ENCODE measurements at places on chromosomes 7 and 10.

GRCh38 chr7:101547022-101547915, 81.8 kb downstream of the MYL10 start:
- DNase-seq = no peak

- DNase-seq = no peak
Measured at GRCh38 chr7:30306976-30307375, 22.6 kb downstream of the ZNRF2 start.

- DNase-seq = peak; percentile 69
Measured at GRCh38 chr7:816751-817671, 15.3 kb upstream of the SUN1 start.

DNA sequence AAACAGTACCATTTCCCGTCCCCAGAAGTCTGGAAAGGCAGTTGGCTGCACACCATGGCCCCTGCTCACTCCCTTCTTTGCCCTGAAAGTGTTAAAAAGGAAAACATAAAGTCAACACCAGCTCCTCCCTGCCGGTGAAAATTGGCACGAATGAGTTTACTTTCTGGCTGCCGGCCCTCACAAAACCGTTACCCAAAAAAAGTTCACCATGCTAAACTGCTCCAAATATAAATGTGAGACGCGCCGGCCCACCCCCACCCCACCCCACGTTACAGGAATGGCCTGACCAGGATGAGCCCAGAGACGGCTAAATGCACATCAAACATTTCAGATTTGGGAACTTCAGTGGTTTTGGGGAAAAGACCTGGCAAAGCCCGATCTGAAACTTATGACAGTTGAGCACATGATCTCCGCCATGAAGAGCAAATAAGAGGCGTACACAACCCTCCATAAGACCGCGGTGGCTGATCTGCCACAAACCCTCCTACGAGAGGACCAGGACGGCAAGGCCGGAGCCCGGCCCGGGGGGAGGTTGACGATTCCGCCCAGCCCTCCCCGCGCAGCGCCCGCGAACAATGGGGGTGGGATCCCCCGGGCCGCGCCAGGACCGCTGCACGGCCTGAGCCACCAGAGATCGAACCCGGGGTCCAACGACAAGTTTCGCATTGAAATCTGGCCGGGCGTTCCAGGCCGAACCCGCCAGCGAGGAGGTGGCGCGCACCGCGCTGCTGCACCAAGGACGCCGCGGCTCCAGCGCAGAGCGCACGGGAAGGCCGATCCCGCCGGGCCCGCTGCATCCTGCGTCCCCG, 952 bp downstream of the DIP2C start:
- no peak for DNase-seq

DNA sequence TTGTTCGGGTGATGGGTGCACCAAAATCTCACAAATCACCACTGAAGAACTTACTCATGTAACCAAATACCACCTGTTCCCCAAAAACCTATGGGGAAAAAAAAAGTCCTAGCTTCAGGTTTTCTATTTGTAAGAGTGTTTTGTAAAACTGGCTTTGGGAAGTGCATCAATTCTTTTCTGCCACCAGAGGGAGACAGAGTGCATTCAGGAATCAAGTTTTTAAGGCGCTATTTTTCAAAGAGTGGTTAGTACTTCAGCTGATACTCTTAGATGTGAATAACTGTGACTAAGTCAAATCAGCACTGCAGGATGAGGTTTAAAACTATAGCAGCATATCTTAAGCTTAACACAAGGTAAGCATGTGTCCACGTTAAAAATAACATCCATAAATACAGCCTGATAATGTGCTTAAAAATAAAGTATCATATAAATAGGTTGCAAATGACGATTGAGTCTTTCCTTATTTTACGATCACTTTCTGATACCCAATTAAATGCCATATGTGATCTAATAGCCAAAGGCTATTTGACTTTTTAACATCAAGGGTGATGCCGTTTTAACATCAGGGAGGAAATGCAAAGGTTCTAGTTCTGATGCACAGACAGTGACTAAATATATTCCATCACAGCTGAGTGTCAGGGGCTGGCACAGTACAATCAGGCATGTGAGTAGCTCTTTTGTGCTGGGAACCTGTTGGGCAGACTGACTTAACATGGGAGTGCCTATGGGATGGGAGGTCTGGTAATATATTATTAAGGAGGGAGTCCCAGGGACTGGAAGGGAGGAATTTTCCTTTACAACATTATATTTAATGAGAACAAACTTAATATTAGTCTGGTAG, 10.6 kb upstream of the LYZL2 start:
- DNase-seq = no peak

- DNase-seq = no peak
Measured at GRCh38 chr10:31820096-31820495, 108.5 kb downstream of the ARHGAP12 start.

DNA sequence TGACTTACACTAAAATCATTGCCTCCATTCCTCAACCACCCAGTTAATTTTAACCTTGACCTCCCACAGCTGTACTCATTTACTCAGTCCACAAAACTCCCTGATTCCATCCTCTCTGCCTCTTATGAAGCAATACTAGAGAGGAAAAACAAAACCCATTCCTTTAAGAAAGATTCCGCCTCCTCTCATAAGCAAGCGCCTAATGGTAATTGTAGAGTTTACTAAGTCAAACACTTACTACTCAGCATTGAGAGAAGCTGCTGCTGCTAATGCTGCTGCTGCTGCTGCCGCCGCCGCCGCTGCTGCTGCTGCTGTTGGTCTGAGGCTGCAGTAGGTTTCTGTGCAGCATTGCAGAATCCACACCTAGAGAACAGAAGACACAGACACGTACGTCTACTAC, 2.1 kb upstream of the ADD3 start:
- DNase-seq = no peak

DNA sequence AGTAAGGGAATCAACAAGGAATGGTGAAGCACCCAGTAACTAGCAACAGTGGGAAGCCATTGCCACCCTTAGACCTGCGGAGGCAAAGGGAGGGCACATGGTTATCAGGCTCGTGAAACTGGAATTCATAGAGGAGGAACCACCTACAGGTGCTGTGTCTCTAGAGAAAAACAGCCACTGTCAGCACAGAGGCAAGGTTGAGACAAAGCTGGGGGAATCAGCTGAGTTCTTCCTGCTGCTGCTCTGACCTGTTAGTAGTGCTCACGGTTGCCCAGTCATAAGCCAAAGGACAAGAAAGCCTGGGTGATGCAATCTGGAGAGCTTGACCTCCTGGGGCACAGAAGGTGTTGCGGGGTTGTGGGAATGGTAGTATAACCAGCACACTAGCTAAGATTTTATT, 110.1 kb downstream of the TPST1 start:
- DNase-seq = no peak

GRCh38 chr10:118957443-118957825, 72.1 kb upstream of the NANOS1 start:
- DNase-seq = no peak

- no peak for DNase-seq
Measured at GRCh38 chr7:90383861-90384260, 19.4 kb upstream of the CLDN12 start.

GRCh38 chr7:140920745-140921144, 4.0 kb downstream of the BRAF start:
- DNase-seq = no peak

DNA sequence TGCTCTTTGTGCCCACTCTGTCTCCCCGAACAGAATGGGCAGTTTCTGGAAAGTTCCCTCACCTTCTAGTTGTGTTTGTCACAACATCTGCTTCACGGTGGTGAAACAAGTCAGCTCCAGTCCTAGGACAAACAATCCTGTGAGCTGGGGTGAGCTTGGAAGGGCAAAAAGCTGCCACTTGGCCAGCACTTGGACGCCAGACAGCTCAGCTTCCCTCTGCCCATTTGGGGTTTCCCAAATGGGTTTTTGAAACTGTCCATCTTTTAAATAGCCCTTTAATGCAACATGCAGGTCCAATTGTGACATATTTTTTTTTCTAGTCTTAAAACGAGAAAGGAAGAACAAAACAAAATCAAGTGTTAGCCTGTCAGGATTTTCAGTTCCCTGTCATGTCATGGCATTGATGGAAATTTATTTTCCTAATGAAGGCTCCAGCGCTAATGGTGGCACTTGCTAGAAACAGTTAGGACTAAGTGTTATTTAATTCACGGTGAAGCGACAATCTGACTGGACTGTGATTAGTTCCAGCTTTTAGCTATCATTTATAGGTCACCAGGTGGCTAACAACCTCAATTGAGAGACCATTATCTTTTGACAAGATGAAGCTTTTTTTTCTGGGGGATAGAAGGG, 181.7 kb downstream of the MYOF start:
- DNase-seq = no peak
